ENCODE measurements at places on chromosomes 4 and X. TPM values are rescaled to one million over a fixed set of nuclear protein-coding genes. Genes with fewer than 3 reads are reported as not detected.

DNA sequence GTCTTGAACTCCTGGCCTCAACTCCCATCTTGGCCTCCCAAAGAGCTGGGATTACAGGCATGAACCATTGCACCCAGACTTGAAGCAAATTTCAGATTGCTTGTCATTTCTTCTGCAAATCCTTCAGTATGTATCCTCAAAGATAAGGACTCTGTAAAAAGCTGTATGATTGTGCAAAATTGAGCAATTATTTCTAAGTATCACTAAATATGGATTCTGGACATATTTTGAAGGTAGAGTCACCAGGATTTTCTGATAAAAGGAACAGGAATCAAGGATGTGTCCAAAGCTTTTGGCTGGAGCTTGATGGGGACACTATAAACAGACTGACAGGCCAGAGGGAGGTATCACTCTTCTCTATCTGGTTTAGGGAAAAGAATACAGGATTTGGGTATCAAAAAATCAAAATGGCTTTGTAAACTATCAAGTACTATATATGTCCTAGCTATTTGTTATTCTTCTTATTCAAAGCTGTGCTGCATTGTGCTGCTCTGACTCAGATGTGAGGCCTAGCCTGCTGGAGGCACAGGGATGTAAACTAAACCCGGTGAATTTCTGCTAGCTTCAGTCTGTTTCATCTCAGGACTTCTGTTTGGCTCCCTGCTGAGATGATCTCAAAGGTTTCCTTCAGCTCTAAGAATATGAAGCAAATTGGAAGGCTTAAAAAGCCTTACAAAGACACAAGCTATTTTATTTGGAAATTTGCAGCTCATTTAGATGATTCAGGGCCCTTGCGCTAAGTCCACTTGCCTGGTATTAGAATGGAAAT is 8.3 kb downstream of the RPS4X start:
- no peak for DNase-seq

DNA sequence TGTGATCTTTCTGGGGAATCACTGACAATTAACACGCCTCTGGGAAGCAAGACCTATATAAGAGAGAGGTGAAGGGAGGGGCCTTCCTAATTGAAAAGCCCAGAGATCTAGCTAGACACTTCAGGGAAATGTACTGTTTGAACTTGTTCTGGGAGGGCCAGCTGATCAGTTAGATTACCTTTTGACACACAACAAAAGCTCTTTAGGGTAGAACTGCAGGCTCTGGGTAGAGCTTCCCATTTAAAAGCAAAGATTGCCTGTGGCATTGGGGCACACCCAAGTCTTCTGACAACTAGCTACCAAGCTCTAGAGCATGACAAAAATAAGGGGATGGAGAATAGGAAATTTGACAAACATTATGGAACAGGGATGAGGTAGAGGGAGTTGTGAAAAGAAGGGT is 26.3 kb downstream of the AREG start:
- DNase-seq = no peak

GRCh38 chrX:135424469-135424868 is 2.7 kb downstream of the SMIM10L2A start:
- no peak for DNase-seq

GRCh38 chr4:110799211-110799610 is 176.3 kb upstream of the PITX2 start:
- DNase-seq = no peak

GRCh38 chrX:53440621-53441517 is 6.7 kb upstream of the HSD17B10 start:
- DNase-seq = peak; percentile 56

GRCh38 chrX:70970482-70970995 is 39.6 kb upstream of the SLC7A3 start:
- DNase-seq = no peak

DNAAF6 gene
- not detected for total RNA-seq

GRCh38 chrX:103215425-103215991 is 600 bp downstream of the BEX4 start:
- peak; percentile 47 for DNase-seq

GRCh38 chr4:70570796-70571195 is 21.3 kb upstream of the AMBN start:
- no peak for DNase-seq

- DNase-seq = no peak
Measured at GRCh38 chr4:181830404-181831035, 412.7 kb upstream of the TENM3 start.

YY2 gene
- total RNA-seq = 0.74 TPM

PHEX gene
- total RNA-seq = 0.28 TPM
